Right ventricle myocardium superior (tissue), 1 donor: ENCODE measurements at places on chromosomes 6 and 20.

DNA sequence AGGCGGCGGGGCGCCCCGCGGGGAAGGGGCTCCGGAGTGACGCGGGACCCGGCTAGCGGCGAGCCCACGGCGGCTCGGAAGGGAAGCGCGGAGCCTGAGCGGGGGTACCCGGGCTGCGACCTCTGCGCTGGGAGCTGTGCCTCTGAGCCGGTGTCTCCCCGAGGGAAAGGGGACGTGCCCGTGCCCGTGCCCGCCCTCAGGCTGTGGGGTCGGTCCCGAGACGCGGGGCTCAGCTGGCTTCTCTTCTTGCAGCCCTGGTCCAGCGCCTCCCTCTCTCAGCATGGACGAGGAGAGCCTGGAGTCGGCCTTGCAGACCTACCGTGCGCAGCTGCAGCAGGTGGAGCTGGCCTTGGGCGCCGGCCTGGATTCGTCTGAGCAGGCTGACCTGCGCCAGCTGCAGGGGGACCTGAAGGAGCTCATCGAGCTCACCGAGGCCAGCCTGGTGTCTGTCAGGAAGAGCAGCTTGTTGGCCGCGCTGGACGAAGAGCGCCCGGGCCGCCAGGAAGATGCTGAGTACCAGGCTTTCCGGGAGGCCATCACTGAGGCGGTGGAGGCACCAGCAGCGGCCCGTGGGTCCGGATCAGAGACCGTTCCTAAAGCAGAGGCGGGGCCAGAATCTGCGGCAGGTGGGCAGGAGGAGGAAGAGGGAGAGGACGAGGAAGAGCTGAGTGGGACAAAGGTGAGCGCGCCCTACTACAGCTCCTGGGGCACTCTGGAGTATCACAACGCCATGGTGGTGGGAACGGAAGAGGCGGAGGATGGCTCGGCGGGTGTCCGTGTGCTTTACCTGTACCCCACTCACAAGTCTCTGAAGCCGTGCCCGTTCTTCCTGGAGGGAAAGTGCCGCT lies 686 bp downstream of the ZGPAT start:
- DNase-seq = peak; percentile 43

DNA sequence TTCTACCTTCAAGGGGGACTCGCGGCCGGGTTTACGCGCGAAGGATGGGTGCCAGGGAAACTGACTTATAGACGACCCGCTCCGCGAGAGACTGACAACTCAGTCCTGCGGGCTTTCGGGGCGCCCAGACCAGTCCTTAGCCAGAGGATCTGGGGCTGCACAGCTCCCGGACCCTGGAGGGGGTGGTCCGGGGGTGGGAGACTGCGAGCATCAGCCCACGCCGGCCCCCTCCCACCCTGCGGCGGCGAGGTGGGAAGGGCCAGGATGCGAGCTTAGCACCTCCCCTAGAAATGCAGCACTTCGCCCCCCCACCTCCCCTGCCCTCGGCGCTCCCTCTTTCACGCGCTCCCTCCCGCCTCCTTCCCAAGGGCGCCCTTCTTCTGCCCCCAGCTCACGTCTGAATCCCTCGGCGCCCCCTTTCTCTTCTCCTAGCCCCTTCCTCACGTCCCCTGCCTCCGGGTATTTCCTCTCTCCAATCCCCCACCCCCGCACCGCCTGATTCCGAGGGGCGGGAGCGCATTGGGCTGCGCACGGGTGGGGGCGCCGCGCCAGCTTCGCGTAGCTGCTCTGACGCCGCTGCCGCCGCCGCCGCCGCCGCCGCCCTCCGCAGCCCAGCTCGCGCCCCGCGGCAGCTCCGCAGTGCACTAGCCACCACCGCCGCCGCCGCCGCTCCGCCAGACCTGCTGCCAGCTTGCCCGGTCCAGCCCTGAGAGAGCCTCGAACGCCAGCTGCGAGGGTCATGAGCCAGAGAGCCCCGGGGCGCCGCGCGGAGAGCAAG lies at the start of gene SLC32A1:
TSS of gene SLC32A1 (plus strand) at position 639 of the 778 bp plus-strand sequence. CDS start 239 bp downstream, outside the sequence.
- no peak for DNase-seq

DNA sequence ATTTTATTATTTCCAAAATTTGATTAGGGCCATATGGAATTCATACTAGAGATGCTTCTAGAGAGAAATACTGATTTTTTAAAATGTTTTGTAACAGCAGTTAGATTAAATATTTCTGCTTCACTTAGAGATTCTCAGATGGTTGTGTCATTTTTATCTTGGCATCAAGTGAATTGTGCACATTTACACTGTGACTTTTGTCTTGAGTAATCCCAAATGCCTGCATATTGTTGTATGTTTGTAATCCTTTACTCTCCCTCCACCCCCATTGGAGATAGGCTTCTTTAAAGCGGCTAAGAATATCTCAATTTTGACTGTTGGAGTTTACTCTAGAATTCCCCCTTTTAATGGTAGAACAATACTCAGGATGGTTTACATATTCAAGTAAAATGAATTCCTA lies 19.0 kb downstream of the STX16 start:
- DNase-seq = no peak

GRCh38 chr6:84167457-84167856 lies 60.0 kb downstream of the CEP162 start:
- DNase-seq = no peak

DNA sequence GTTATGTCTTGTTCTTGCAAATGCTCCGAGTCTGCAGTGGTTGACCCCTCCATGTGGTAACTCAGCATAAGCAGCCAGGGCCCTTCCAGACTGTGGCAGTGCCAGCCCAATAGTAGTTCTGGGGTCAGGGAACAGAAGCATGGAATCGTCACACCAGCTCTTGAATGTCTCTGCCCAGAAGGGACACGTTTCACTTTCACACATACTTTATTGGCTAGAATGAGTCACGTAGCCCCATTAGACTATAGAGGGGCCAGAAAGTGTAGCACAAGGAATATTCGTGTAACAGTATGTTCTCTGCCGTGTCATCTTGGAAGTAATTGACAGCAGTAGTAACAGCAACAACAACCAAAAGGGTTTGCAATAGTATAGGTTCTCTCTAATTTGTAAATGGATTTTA lies 254.7 kb downstream of the FARS2 start:
- no peak for DNase-seq

DNA sequence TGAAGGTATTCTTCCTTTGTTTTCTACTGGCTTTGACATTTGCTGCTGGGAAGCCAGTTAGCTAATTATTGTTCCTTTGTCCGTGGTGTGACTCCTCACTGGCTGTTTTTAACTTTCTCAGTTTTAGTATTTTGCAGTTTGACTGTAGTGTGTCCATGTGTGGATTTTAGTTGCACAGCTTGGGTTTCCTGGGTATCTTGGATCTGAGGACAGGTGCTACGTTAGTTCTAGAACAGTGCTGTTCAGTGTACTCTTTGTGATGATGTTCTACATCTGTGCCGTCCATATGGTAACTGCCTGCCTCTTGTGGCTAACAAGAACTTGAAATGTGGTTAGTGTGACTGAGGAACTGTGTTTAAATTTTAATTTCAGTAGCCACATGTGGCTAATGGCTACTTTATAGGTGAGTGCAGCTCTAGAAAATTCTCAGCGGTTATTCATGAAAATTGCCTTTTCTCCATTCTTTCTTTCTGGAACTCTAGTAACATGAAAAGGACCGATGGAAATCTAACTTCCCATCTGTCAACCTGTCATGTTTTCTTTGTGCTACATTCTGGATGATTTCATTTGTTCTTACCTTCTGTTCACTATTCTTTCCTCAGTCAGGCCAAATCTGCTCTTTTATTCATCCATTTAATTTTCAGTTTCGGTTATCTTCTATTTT lies 7.4 kb downstream of the SNX9 start:
- no peak for DNase-seq

DNA sequence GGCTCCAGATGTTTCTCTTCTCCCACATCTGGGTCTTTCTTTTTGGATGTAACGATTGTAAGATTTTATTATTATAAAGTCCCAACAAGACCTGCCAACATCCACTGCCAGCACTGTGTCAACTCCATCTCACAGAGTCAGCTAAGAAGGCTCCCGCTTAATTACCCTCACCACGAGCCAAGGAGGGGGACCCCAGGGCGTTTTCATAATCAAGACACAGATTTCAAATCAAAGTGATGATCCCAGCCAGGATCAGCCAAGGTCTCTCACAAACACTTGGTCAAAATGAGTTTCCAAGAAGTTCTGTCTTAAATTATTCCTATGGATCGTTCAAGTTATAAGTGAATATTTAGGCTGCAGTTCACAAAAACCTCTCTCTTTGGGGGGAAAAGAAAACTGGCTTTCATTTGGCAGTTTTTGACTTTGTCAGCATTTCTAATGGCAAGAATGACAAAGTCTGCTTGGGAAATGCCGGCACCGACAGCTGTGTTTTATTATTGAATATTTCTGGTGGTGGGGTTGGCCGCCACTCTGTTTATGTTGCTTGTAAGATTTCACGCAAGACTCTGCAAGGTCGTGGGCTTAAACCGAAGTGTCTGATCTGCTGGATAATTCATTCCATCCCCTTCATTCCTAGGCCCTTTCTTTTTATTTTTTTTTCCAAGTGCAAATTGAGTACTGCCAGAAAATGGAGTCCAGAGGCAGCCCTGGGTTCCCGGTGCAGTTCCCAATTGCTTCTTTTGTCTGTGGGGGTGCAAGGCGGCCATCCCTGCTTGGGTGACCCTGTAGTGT lies 170.2 kb upstream of the PMEPA1 start:
- DNase-seq = peak; percentile 64

GRCh38 chr6:107154801-107155160 lies 39.5 kb upstream of the BEND3 start:
- no peak for DNase-seq

GRCh38 chr20:61941721-61942405 lies 123.8 kb downstream of the TAF4 start:
- peak; percentile 18 for DNase-seq

DNA sequence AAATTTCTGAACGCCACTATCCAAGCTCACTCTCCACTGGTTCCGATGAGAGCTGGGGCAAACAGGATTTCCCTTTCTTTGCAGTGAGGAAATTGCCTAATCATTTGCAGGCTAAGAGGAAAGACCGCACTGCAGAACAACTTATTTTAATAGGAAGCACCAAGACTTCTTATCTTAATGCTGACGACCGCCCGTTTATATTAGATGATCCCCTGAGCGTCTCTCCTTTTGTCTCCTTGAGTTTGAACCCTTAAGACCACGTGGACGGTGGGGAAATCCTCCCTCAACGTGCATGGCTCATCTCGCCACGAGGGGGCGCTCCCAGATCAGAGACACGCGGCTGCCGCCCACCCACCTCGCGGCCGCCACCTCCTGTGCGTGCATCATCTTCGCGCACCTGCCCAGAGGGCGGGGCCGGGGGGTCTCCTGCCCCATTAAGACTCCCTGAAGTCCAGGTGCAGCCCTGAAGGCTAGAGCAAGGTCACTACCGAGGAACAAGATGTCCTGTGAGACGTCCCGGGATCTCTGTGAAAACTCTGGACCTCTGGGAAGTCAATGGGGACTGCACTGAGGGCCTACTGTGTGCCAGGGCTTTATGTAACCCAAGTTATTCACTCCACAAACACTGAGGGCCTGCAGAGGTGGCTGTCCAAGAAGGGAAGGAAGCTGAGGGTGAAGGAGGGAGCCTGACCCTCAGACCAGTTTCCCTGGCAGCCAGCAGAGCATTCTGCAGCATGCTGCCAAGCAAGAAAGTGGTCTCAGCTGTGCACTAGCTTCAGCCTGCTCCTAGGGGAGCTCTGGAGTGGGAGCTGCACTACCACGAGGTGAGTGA lies 28.1 kb downstream of the PDYN start:
- DNase-seq = peak; percentile 87

DNA sequence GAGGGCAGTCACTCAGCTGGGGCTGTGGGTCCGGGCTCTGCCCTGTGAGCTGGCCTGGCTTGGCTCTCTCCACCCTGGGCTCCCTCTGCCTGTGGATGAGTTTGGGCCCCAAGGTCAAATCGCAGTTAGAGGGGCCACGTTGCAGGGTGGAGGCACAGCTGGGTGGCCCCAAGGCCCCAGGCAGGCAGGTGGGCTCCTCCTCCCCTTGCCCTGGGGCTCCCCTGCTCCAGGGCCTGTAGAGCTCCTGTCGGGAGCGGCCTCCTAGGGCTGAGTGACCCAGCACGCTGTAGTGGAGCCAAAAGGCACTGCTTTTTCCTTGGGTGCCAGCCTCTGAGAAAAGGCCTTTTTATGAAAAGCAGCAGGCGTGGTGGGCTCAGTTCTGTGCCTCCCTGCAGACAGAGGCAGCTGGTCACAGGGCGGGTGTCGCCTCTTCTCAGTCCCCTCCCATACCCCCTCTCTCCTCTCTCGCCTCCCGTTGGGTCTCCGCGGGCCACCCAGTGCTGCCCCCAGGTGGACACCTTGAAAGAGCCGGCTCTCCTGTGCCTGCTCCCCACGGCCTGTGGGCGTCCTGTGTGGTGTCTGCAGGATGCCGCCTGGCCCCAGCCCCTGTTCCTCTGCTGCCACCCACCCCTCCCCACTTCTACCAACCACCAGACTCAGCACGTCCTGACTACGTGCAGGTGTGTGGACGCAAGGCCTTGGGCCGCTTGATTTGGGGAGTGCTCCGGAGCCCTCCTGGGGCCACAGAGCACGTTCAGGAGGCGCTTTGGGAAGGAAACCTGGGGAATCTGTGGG lies 13.2 kb downstream of the SS18L1 start:
- peak; percentile 77 for DNase-seq

- no peak for DNase-seq
Observed at GRCh38 chr20:51756653-51757052, 11.5 kb downstream of the ATP9A start.

- no peak for DNase-seq
Observed at GRCh38 chr6:168197636-168198301, 118.8 kb upstream of the FRMD1 start.

GRCh38 chr6:38907264-38907663 lies 141.3 kb upstream of the GLP1R start:
- no peak for DNase-seq

DNA sequence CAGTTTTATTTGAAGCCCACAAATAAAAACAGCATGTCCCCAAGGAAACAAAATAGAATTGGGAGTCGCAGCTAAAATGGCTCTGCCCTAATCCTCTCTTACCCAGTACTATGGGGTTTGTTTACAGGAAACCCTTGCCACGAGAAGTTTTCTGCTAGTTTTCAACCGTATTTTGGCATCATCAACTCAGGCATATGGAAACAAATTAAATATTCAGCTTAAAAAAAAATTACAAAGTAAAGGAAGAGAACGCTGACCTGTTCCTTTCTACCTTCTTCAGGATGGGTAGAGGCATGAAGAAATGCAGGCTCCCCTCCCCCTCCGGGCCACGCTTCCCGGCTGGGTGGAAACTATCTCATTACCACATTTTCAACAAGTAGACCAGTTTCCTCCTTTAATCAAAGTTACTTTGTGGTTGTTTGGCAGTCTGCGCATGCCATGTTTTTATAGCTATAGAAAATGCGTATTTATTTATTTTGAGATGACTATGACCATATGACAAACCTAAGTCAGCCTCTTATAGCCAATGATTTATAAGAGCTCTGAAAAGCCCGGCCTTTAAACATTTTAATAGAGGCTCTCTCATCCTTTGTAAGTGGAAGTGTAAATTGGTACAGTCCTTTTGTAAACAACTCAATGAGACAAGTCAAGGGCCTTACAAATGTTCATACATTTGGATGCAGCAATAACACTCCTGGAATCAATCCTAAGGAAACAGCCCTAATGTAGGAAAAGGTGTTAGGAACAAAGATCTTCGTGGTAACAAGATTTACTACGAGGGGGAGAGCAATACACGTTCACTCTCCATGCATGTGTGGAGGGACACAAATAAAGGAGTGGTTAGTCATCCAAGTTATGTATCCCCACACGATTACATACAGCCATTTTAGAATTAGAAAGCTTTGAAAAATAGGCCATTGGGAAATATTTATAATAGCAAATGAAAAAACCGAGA lies 16.1 kb upstream of the ZNF217 start:
- peak; percentile 71 for DNase-seq

GRCh38 chr6:113458368-113459010 lies 398.7 kb upstream of the MARCKS start:
- DNase-seq = no peak
